ENCODE measurements at places on chromosomes 1 and 21.
A peak's percentile ranks its signal among the peaks of the same experiment; 100 is the strongest.

DNA sequence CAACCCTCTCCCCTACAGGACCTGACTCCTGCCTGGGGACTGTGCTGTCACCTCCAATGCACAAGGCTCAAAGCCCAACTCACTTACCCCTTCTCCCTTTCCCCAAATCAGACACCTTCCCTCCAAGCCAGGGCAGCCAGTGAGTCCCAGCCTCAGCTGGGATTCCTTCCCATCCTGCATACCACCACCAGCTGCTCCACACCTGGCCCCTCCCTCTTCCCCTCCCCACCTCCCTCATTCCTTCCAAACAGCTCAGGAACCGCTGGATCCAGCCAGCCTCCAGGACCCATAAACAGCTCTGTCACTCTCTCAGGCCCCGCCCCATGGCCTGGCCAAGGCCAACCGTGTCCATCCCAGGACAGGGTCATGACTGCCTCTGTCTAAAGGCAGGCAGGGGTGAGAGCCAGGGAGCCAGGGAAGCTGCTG lies 41.4 kb downstream of the ACOT7 start:
- peak; percentile 73 for DNase-seq

- no peak for DNase-seq
Observed at GRCh38 chr1:201710632-201711597, 118.0 kb upstream of the IPO9 start.

DNA sequence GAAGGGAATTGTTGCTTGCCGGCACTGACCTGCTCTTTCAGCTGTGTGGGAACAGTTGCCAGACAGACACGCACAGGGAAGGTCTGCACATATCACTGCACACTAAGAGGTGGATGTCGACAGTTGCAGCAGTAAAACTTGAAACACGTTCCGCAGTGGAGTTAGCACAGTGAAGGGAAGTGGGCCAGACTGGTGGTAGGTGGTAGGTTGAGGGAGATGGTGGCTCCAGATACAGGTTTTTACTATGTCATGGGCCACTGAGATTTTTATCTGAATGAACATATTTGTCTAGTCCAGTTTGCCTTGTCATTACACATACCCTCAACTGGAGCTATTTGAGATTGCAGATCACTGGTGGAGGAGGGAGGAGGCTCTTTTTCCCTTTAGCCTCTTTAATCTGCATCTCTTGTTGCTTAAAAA lies 13.5 kb downstream of the MRPS6 start:
- DNase-seq = no peak

GRCh38 chr1:31373056-31373896 lies at the start of gene FABP3:
Gene FABP3, minus strand, starts transcription at chr1:31373076. Its CDS starts 62 bp downstream, at chr1:31373014.
- DNase-seq = peak; percentile 71

- no peak for DNase-seq
Observed at GRCh38 chr21:42836402-42836666, 43.0 kb downstream of the WDR4 start.

GRCh38 chr1:42998386-42998785 lies 39.7 kb upstream of the SLC2A1 start:
- DNase-seq = no peak

DNA sequence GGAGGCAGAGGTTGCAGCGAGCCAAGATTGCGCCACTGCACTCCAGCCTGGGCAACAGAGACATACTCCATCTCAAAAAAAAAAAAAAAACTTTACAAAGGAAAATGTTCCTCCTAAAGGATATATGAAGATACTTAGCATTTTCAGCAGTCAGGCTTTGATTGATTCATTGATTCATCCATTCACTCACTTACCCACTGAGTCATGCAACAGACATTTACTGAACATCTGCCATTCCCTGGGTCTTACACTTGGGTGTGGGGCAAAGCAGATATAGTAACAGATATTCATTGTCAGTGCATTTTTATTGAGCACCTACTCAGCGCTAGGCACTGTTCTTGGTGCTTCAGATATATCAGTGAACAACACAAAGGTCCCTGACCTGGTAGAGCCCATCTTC lies 5.6 kb upstream of the LACTBL1 start:
- DNase-seq = no peak

- DNase-seq = no peak
Observed at GRCh38 chr1:3463408-3463863, 9.0 kb downstream of the ARHGEF16 start.

GRCh38 chr21:19276665-19277064 lies 873.1 kb upstream of the TMPRSS15 start:
- DNase-seq = no peak
